Neural progenitor cell (in vitro differentiated cells): ENCODE measurements at places on chromosomes 11 and 22. TPM values are rescaled to one million over a fixed set of nuclear protein-coding genes. Genes with fewer than 3 reads are reported as not detected.

The CRELD2 gene
- total RNA-seq = 12.2 and 22.6 TPM in 2 replicates

The OR52I1 gene
- not detected in 2 replicates for total RNA-seq

The TMEM132A gene
- 34.0 and 77.2 TPM in 2 replicates for total RNA-seq

The MMP11 gene
- total RNA-seq = 4.1 and 13.7 TPM in 2 replicates

The CTSW gene
- not detected in 2 replicates for total RNA-seq

The OR8H2 gene
- total RNA-seq = not detected in 2 replicates

The TSG101 gene
- 84.6 and 115 TPM in 2 replicates for total RNA-seq

The NRGN gene
- total RNA-seq = 0.39 and 7.5 TPM in 2 replicates

The MMP12 gene
- total RNA-seq = not detected in 2 replicates

The RBMXL2 gene
- 0.19 TPM in 1 of 2 replicates, not detected in the other for total RNA-seq

The HOATZ gene
- total RNA-seq = not detected in 2 replicates

The OR8G1 gene
- not detected in 2 replicates for total RNA-seq

The CARD18 gene
- total RNA-seq = not detected in 2 replicates

The GLYAT gene
- not detected in 2 replicates for total RNA-seq

The MUC6 gene
- total RNA-seq = not detected in 2 replicates

The SLCO2B1 gene
- 0.07 and 0.12 TPM in 2 replicates for total RNA-seq
